ENCODE measurements at places on chromosomes 6 and 20.

GRCh38 chr20:35106827-35107380 lies 14.3 kb upstream of the TRPC4AP start:
- no peak for DNase-seq

GRCh38 chr20:8400486-8400885 lies 268.4 kb downstream of the PLCB1 start:
- no peak for DNase-seq

- DNase-seq = no peak
Measured at GRCh38 chr6:68975064-68975463, 340.0 kb downstream of the ADGRB3 start.

DNA sequence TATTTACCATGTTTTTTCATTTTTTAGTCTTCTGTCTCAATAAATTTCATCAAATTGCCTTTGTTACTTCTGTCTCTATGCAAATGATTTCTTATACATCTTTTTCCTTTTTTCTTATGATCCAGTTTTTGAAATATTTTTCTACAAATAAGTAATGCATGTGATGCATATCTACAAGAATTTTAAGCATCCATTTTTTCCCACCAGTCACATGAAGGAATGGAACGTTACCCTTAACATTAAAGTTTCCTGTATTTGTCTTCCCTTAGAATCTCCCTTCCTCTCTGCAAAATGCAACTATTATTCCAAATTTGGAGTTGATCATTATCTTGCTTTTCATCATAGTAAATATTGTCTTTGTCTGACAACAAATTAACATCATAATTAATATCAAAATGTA lies 35.5 kb downstream of the PSMB9 start:
- no peak for DNase-seq

GRCh38 chr20:23167431-23167830 lies 81.3 kb upstream of the CD93 start:
- no peak for DNase-seq

DNA sequence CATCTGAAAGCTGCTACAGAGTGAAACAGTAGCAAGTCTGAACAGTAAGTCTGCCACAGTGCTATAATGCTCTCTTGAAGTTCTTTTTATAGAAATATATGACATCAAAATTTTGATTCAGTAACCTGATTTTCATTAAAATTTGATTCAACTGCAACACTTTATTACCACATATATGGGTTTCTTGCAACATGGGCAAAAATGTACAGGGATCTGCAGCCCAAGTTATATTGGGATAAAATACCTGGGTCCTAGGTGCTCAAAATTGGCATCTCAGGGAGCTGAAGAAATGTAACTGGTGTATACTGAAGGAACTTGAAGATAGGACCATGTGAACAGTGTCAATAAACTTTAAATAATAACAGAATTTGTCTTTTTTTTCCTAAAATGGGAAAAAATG lies 10.8 kb downstream of the ROMO1 start:
- DNase-seq = no peak

DNA sequence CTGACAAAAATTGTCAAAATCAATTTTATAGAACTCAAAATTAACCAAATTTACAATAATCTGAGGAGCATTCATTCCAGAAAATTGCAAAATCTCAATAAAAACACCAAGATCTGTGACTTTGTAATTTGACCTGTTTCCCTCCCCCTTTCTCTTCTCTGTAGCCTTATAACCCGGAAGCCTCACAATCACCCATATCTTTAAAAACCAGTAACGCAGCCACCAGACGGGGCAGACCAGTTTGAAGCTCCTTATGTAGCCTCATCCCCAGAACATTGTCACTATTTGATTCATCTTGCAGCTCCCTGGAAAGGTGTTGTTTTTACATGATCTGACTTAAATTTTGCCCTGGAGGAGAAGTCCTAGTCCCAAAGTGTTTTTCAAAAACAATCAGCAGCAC lies 27.5 kb upstream of the TGM6 start:
- DNase-seq = peak; percentile 48

- no peak for DNase-seq
Measured at GRCh38 chr6:13454286-13455221, 32.8 kb downstream of the GFOD1 start.

DNA sequence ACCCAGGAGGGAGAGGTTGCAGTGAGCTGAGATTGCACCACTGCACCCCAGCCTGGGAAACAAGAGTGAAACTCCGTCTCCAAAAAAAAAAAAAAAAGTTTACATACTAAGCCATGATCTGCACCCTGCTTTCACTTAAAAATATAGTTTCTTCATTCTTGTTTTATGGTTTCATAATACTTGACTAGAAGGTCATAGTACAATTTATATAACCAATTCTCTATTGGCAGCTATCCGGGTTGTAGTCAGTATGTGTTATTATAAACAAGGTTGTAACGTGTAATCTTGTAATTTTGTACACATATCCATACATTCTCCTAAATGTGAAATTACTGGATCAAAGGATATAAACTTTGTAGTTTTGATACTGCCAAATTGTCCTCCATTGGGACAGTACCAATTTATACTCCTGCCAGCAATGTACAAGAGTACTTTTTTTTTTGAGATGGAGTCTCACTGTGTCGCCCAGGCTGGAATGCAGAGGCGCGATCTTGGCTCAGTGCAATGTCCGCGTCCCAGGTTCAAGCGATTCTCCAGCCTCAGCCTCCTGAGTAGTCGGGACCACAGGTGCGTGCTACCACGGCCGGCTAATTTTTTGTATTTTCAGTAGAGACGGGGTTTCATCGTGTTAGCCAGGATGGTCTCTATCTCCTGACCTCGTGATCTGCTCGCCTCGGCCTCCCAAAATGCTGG lies 144.8 kb downstream of the GJA10 start:
- DNase-seq = no peak

DNA sequence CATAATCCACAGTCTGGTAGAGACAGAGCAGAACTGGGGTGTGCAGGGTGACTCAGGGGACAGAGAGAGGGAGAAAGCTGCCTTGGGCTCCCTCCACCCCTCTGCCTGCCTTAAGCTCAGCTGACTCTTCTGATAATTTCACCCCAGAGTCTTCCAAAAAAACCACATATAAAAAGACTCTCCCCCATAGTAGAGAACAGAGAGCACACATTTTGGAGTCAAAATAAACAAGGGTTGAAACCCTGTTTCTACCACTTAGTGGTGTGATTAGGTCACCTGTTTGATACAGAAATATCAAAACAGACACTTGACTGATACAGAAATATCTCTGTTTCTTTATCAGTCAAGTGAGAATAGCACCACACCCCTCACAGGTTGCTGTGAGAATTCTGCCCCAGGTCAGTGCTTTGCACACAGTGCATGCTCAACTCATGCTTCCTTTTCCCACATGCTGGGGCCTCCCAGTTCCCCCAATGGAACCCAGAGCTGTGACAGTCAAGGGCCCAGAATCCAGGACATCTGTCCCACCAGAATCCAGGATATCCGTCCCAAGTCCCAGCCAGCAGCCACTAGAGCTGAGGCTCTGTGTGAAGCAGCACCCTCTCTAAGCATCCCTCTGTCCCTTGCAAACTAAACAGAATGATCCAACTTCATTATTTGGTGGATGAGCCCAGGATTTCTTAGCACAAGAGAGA lies 1.2 kb downstream of the TREML2 start:
- no peak for DNase-seq

DNA sequence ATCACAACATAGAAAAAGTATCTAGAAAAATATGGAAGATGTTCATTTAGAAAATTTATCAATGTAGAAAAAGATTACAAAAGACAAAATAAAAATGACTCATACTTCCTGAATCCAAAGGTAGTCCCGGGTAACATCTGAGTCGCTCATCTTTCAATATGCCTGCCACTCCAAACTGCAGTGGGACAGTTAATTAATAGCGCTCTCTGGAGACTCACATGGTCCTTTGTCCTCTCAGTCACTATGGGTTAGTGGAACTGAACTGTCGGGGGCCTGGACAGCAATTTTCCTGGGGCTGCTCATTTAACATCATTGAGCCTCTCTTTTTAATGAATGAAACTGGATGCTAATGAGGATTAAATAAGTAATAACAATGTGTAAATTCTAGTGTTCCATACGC lies 103.4 kb downstream of the MAP3K4 start:
- no peak for DNase-seq

GRCh38 chr6:147752689-147753403 lies 244.4 kb downstream of the SAMD5 start:
- no peak for DNase-seq

GRCh38 chr20:37288091-37288490 lies 1.4 kb upstream of the MANBAL start:
- no peak for DNase-seq

GRCh38 chr20:3539311-3540107 lies 68.7 kb downstream of the ATRN start:
- DNase-seq = no peak

GRCh38 chr20:32823078-32823477 lies 3.3 kb downstream of the MAPRE1 start:
- no peak for DNase-seq

DNA sequence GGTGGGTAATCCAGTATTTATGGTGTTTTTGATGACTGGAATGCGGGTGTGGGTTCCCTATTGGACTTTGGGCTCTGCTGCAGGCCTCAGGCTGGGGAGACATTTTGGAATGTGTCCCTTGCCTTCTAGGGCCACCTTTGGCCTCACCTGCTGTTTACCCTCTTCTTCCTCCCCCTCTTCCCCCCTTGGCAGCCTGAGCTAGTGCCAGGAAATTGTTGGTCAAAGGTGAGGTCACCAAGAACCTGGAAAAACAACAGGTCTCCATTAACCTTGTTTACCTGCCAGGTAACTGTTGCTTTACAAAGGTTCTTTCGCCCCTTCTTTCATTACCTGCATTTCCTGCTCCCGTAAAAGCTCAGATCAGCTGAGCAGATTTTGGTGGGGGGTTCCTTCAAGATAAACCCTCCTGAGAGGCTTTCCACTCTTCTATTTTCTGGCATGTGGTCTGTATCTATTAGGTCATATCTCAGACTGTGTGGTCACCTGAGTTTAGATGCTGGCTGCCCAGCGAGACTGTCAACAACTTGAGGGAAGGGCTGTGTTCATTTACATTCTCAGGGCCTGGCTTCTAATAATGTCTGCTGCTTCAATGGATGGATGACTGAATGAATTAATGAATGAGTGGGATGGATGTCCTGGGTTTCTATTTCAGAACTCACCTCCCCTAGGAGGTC lies 34.7 kb downstream of the VEGFA start:
- no peak for DNase-seq

GRCh38 chr20:40173872-40174271 lies 515.2 kb downstream of the MAFB start:
- no peak for DNase-seq

GRCh38 chr6:125165256-125165655 lies 11.7 kb downstream of the TPD52L1 start:
- no peak for DNase-seq

GRCh38 chr20:62418709-62419487 lies 8.4 kb downstream of the RBBP8NL start:
- no peak for DNase-seq

DNA sequence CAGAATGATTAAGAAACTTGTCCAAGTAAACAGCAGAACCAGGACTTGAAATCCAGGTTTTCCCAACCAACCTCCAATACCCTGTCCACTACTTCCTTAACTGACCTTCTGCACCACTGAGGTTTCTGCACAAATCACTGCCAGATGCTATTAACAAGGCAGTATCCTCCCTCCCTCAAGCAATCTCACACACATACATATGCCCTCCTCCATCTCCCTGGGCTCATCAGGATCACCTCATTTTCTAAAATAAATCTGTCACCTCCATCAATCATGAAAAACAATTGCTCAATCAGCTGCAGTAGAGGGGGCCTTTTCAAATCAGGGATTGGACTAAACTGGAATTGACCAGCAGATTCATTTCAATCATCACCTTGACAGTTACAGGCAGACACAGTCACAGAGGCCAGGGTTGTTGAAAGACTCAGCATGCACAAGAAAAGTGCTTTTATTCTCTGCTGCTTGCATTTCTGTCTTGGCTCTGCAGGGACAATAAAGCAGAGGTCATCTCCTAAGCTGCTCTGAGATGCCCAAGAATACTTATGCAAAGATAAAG lies 539.4 kb downstream of the PTPRT start:
- no peak for DNase-seq

DNA sequence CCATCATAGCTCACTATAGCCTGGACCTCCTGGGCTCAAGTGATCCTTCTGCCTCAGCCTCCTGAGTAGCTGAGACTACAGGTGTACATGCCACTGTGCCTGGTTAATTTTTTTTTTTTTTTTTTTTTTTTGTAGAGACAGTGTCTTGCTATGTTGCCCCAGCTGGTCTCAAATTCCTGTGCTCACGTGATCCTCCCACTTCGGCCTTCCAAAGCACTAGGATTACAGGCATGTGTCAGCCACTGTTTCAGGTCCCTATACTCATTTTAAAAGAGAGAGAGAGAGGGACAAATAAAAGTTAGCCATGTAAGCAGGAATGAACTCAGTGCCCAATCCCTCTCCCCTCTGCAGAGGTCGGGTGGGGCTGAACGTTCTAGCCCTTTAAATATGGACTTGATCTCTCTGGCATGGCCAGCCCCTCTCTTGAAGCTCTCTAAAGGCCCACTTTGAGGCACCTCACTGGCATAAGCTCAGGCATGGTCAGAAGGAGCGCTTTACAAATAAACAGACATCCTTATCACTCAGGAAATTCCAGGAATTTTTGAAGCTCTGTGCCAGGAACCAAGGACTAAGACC lies 9.0 kb upstream of the SERPINB1 start:
- DNase-seq = no peak

GRCh38 chr6:41567684-41568083 lies 21.5 kb downstream of the FOXP4 start:
- no peak for DNase-seq

GRCh38 chr20:34538671-34539123 lies 19.8 kb upstream of the MAP1LC3A start:
- no peak for DNase-seq

DNA sequence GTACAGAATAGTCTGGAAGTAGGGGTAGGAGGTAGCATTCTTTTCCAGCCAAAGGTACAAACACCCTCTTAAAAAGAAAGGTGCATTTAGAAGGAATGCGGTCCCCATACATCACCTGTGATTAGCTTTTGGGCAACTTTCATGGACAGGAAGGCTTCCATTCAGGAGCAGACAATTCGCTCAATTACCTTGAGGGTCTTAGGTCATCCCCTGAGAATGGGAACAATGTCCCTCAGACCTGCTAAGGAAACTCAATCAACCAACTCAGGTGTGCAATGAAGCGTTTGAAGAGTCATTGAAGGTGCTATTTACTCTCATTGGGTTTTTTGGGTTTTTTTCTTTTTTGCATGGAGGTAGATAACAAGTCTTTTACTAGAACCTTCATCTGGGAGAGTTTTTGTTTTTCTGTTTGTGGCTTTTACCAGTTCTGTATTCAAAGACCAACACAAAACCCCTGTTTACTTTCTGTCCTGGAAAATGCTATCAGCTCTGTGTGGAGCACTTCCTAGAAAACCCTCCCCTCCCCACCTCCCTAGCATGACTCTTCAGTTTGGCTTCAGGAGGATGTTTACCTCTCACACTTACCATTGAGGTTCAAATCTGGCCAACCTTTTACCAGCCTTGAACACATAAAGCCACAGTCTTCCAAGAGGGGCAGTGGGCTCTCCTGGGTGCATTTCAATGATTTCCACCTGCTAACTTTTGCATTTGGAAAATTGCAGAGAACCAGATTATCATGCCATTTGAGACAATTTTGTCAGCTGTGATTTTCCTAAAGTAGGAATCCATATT lies 271.2 kb upstream of the PRDM1 start:
- DNase-seq = no peak
